Foreskin melanocyte (primary cell): ENCODE measurements at places on chromosomes 12 and 14.

DNA sequence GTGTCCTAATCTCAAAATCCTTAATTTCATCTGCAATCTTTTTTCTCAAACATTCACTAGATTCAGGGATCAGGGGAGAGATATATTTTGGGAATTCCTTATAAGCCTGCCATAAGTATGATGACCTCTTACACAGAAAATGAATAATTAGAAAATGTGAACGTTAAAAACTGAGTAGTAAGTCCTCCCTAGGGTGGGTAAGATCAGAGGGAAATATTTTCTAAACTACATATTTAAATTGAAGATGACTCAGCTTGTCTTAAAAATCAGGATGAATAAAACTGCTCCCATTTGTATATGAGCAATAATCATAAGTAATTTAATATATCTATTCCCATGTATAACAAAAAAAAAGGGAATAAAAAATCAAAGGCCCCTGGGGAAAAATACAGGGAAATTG, 935.5 kb downstream of the TMTC2 start:
- no peak for DNase-seq

DNA sequence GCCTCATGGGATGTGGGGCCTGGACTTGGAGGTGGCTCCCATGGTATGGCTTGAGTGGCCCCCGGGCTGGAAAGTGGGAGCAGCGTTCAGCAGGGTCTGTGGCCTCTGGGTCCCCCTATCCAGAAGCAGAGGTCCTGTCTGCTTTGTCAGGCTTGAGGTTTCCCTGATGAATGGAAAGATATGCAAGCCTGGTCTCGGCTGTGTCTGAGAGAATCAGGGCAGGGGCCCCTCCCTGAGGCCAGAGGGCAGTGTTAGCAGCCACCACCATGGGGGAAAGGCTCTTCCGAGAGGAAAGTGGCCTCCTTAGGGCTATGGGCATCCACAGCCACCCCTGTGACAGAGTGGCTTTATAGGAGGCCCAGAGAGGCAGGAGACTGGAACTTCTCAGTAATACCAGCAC, 128.2 kb downstream of the VRK1 start:
- no peak for DNase-seq

- DNase-seq: no peak
These were observed 41.1 kb downstream of the CEP83 start for GRCh38 chr12:94418517-94418916.

DNA sequence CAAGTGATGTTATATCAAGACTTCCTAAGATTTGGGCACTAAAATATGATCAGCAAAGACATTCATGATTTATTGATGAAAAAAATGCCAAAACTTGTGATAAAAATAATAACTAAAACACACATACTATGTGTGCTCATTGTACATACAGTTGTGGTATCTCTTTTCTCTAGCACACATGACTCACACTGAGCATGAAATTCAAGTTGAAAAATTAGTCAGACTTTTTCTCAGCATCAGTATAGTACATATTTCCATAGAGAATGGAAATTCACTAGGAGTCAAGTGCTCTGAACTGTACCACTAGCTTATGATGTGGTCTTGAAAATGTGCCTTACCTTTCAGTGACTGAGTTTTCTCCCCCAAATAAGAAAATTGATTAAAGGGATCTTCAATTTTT, 471.8 kb upstream of the FLRT2 start:
- DNase-seq: no peak
